ENCODE measurements at places on chromosomes 13 and 19. TPM values are rescaled to one million over a fixed set of nuclear protein-coding genes. Genes with fewer than 3 reads are reported as not detected.
A peak's percentile ranks its signal among the peaks of the same experiment; 100 is the strongest.

DNA sequence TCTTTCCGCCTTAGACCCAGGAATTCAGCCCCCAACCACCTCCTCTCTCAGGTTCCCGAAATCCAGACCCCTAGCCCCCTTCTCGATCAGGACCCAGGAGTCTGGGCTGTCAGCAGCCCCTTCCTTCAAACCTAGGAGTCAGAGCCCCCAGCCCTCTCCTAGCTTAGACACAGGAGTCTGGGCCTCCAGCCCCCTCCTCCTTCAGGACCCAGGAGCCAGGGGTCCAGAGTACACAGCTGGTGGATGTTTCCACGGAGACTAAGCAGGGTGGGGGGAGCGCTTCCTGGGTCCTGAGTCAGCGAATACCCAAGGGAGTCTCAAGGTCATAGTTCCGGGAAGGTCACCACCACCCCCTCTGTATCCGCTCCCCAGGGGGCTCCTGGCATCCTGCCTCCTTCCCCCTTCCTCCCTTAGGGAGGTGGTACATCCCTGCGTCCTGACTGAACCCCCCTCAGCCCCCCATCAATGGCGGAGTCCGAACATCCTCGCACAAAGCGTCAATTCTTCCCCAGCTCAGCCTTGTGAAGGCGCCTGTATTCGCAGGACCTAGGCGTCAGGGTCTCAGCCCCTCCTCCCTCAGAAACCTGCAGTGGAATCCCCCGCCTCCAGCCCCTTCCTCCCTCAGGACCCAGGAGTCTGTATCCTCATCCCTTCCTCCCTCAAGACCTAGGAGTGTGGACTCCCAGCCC is 4.6 kb downstream of the CADM4 start:
- no peak for DNase-seq

GRCh38 chr19:41903193-41903953 is 20.4 kb downstream of the ARHGEF1 start:
- DNase-seq = no peak

GRCh38 chr19:39428283-39429112 is 7.3 kb downstream of the RPS16 start:
- DNase-seq = peak; percentile 94

GRCh38 chr19:16516381-16516780 is 20.2 kb downstream of the C19orf44 start:
- DNase-seq = no peak

- no peak for DNase-seq
Observed at GRCh38 chr13:43537124-43537523, 249.6 kb downstream of the ENOX1 start.

DNA sequence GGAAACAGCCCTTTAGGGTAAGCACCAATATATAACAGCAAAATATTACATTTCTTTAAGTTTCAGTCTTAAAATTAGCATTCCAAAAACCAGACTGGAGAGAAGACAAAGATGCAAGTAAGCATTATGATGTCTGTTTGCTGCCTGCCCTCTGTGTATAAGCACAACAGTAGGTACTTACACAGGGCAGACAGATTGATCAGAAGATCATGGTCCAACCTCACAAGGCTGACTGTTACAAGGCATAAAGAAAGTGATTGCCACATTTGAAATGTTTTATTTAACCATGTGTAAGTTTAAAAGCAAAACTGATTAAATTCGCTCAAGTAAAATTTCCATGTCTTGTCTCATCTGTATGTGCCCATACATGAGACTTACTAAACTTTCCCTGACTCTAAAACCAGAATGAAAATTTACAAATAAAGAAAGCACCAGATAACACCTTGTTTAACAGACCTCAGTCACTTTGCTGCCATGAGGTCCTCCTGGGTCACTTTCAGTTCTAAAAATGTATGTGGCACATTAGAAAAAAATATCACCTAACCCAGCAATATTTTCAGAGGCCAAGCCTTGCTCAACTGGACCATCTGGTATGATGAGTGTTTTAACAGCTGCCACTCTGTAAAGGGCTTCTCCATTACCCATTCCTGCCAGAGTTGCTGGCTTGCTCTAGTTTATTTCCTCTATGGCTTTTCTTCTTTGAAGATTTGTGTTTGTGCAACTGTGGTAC is 297.0 kb downstream of the RBM26 start:
- peak; percentile 12 for DNase-seq

DNA sequence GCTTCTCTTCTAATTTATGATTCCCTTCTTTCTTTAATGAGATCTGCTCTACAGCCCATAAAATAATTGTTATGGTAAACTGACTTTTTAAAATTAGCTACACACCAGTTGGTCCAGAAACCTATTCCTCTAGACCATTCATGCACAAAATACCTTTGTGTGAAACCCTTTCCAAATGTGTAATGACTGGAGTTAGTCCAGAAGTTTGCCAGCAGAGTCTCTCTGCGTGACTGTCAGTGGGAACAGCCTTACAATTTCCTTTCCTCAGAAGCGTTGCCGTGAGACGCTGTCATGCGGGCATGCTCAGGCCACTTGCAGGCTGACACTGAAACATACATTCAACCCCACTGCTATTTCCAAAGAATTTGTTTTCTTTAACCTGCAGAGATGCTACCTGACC is 965.2 kb downstream of the PCDH9 start:
- DNase-seq = no peak

DNA sequence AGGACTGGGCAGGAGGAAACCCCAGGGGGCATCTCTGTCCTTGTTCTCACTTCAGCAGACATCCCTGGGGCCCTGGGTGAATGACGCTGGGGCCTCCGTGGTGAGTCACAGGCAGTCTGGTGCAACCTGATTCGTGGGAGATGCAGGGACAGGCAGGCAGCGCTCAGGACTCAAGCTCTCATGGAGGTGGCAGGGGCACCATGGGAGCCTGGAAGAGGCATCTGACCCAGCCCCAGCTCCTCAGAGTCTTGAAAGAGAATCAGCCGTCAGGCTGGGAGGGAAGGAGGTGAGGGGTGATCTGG is 14.0 kb upstream of the PTOV1 start:
- DNase-seq = no peak

- no peak for DNase-seq
Observed at GRCh38 chr13:51396352-51396751, 56.5 kb downstream of the INTS6 start.

Gene ZNF534
- 0.08 TPM for total RNA-seq

Gene DIAPH3
- total RNA-seq = 5.3 TPM

Gene HSH2D
- total RNA-seq = not detected

Gene RFXAP
- 2.1 TPM for total RNA-seq

Gene KCNRG
- not detected for total RNA-seq

Gene SRRM5
- total RNA-seq = 0.10 TPM

All from myocyte (in vitro differentiated cells).